Stimulated activated CD8-positive, alpha-beta memory T cell treated with anti-CD3 and anti-CD28 coated beads, Interleukin-7, amount 100 ng/mL, for 4 hours (primary cell): ENCODE measurements at places on chromosomes 2 and 18.

- DNase-seq = no peak
Measured at GRCh38 chr2:17935242-17935885, 56.9 kb downstream of the KCNS3 start.

DNA sequence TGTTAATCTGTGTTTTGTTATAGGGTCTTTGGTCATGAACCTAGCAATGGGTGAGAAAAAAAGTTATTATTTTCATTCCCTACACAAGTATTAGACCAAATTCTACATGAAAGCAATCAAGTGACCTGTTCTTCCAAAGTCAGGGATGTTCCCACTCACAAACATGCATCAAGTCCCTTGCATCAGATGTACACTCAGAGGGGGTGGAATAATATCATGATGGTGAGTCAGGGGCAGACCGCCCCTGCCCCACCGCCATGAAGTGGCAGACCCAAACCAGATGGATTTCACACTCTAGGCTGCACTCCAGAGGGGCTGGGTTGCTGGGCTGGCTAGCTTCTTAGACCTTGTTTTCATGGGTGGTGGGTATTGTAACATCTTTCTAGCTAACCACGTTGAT is 91.4 kb downstream of the ACAA2 start:
- no peak for DNase-seq

GRCh38 chr2:231130336-231131056 is 5.7 kb upstream of the HTR2B start:
- no peak for DNase-seq

GRCh38 chr2:220182790-220183189 is 555.4 kb downstream of the SLC4A3 start:
- DNase-seq = no peak

- no peak for DNase-seq
Measured at GRCh38 chr2:873027-873426, 77.6 kb upstream of the SNTG2 start.

- no peak for DNase-seq
Measured at GRCh38 chr2:128631698-128632500, 313.2 kb upstream of the HS6ST1 start.

- DNase-seq = no peak
Measured at GRCh38 chr2:234841321-234842015, 110.3 kb upstream of the SH3BP4 start.

GRCh38 chr18:50981381-50981780 is 13.5 kb downstream of the ELAC1 start:
- DNase-seq = no peak

DNA sequence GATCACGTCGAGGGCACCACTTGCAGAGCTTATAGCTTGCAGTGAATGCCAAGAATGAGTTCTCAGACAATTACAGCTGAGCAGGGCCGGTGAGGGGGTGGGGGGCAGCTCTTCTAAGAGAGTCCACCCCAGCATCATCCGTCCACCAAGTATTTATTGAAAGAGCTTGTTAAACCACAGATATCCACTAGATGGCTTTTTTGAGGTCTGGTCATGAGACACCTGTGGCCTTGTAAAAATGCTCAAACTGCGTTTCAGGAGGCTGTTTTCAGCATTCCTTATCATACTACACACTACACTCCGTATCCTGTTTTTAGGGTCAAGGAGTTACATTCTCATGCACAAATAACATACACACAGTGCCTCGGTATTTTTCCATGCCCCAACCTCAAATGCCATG is 51.5 kb downstream of the DNAJC10 start:
- DNase-seq = no peak

DNA sequence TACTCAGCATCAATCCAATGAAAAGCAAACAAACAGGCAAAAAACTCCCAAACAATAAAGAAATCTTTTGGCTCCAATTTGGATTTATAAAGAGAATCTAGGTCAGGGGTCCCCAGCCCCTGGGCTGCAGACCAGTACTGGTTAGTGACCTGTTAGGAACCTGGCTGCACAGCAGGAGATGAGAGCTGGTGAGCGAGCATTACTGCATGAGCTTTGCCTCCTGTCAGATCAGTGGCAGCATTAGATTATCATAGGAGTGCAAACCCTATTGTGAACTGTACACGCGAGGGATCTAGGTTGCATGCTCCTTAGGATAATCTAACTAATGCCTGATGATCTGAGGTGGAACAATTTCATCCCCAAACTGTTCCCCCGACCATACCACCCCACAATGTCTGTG is 102.2 kb downstream of the KIAA1328 start:
- DNase-seq = no peak

DNA sequence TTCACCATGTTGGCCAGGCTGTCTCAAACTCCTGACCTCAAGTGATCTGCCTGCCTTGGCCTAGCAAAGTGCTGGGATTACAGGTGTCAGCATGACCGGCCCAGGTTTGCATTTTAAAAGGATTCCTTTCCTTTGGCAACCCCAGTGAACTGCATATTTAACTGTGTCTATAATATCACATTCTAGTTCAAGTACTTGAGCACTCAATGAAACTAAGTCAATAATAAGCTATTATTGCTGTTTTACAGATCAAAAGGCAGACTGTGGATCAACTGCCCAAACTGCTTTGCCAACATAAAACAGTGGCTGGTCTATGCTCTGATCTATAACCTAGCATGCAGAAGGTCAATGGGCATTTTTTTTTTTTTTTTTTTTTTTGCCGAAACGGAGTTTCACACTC is 144.5 kb downstream of the USP34 start:
- no peak for DNase-seq
